ENCODE measurements at places on chromosomes 7 and 10. TPM values are rescaled to one million over a fixed set of nuclear protein-coding genes. Genes with fewer than 3 reads are reported as not detected.

- H3K36me3 ChIP-seq, result peaks cover 9% of the 10 kb centered on the region
- H3K4me1 ChIP-seq, result peaks cover 16% of the 10 kb centered on the region
- H3K27me3 ChIP-seq, result no peaks in the 10 kb centered on the region
- DNase-seq, result no peak
Measured at GRCh38 chr10:88896372-88896993, 16.4 kb downstream of the STAMBPL1 start.

- no peak overlapping the region for H3K27ac ChIP-seq
- DNase-seq, result no peak
- H3K4me3 ChIP-seq, result no peak overlapping the region
- H3K4me1 ChIP-seq, result no peaks in the 10 kb centered on the region
Measured at GRCh38 chr7:2808891-2809665, 35.0 kb downstream of the GNA12 start.

- DNase-seq, result no peak
- H3K4me1 ChIP-seq, result no peaks in the 10 kb centered on the region
- no peaks in the 10 kb centered on the region for H3K27me3 ChIP-seq
- H3K27ac ChIP-seq, result no peak overlapping the region
- H3K36me3 ChIP-seq, result no peaks in the 10 kb centered on the region
Measured at GRCh38 chr7:95303013-95303905, 21.1 kb downstream of the PON1 start.

- H3K27ac ChIP-seq, result no peak overlapping the region
- no peak overlapping the region for H3K4me3 ChIP-seq
- no peak for DNase-seq
- H3K4me1 ChIP-seq, result no peaks in the 10 kb centered on the region
Measured at GRCh38 chr7:50962962-50963374, 180.3 kb upstream of the GRB10 start.

- DNase-seq, result no peak
- no peaks in the 10 kb centered on the region for H3K27me3 ChIP-seq
- H3K4me3 ChIP-seq, result no peak overlapping the region
Measured at GRCh38 chr10:130924138-130924819, 387.2 kb downstream of the TCERG1L start.

The SPDYE3 gene
- not detected for total RNA-seq

The SKIDA1 gene
- total RNA-seq, result 0.30 TPM

The MAPK8 gene
- total RNA-seq, result 30.8 TPM
